ENCODE measurements at places on chromosomes 6 and 20.
A peak's percentile ranks its signal among the peaks of the same experiment; 100 is the strongest.

- no peak for DNase-seq
These were observed 48.2 kb downstream of the HIVEP2 start for GRCh38 chr6:142896732-142897131.

- DNase-seq = no peak
These were observed at the start of gene NHSL1 for GRCh38 chr6:138499303-138500018. NHSL1 (minus strand) TSS chr6:138499494; CDS start chr6:138499290, 204 bp downstream.

- no peak for DNase-seq
These were observed 123.4 kb upstream of the RAB32 start for GRCh38 chr6:146420255-146420654.

DNA sequence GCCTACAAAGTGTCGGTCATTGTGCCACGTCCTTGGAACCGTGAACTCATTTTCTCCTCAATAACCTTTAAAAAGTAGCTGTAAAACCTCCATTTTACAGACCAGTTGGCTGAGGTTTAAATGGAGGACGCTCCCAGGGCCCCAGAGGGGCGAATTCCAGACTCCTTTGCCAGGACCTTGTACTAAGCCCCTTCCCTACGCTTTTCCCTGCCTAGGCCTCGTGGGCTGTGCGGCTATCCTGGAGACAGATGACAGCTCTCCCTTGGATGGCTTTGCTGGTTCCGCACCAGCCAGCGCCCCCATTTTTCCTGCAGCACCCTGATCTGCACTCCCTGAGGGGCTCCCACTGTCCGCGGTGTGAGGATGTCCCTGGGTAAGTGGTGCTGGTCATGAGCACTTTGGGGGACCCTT, 12.1 kb upstream of the SNHG17 start:
- DNase-seq = no peak

DNA sequence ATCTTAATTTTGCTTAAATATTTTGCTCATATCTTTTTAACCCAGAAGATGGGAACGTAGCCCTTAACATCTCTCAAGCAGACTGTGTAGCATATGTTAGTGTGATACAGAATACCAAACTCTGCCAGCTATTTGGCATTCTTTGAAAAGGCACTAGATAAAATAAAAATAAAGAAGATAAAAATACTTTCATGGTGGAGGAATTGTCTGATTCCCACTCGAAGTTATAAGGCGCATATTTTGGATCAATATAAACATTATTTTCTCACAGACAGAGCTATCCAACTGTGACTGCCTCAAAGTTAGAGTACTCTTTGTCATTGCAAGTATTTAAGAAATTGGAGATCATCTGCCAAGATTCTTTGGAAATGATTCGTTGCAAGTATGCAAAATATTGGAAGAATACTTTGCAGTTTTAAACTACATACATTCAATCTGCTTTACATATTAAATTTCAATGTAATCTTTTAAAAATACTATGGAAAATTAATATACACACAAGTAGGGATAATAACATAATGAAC, 10.8 kb upstream of the EEF1E1 start:
- DNase-seq = no peak

DNA sequence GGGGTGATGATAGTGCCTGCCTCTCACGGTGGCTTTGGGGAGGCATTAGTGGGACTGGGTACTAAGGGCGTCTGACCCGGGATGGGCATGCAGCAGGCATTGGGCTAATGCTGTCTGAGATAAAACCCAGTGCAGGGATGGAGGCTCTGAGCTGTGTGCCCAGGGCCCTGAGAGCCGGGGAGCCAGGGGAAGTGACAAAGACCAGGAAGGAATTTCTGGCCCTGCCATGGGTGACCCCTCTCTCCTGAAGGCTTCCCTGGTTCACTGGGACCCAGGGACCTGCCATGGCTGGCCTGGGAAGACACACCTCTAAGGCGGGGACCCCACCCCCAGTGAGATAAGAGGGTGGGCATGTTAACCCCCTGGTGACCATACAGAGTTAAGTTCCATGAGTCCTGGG, 3.9 kb upstream of the GATA5 start:
- no peak for DNase-seq

DNA sequence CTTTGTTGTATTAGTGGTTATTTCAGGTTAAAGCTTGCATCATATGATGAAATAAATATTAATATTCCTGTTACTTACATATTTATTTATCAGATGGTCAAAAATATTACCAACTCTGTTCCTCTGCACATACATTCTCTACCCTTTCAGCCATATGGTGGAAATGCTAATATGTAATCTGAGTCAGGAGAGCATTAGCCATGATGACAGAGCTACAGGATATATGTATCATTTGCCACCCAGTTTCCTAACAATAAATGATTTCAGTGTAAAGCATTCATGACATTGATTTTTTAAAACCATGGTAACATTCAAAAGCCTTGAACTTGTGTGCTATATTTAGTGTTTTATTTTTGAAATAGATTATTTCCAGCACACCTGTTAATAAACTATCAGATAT, 16.6 kb downstream of the POPDC3 start:
- no peak for DNase-seq

DNA sequence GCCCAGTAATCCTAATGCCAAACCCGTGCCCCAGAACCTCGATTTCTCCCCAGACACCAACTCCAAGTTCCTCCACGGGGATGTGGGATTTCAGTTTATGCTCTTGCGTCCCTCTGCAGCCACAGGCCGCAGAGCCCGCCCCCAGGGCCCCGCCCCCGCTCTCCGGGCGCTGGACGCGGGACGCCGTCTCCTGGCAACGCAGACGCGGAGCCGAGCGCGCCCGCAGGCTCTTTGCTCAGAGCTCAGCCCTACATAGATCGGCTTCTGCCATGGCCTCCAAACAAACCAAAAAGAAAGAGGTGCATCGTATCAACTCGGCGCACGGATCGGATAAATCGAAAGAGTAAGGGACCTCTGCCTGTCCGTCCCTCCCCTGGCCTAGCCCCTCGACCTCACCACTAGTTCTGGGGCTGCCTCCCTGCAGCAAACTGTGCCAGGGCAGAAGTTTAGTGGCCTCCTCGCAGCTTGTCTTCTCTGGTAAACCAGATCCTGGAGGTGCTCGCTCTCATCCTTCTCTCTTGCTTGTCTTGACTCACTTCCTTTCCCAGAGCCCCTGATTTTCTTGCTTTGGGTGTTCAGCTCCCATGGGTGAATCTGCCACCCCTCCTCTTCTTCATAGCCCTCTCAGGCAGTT, at the start of gene ADGB:
Gene ADGB (plus strand): TSS at position 201 of the 634 bp plus-strand sequence. CDS start 69 bp downstream, at position 270.
- DNase-seq = peak; percentile 15

GRCh38 chr6:108502832-108503231, 57.9 kb upstream of the FOXO3 start:
- DNase-seq = no peak

- DNase-seq = peak; percentile 57
These were observed 143.2 kb upstream of the TENT5A start for GRCh38 chr6:81895511-81896185.

- peak; percentile 29 for DNase-seq
These were observed 16.2 kb downstream of the LATS1 start for GRCh38 chr6:149701714-149702113.

DNA sequence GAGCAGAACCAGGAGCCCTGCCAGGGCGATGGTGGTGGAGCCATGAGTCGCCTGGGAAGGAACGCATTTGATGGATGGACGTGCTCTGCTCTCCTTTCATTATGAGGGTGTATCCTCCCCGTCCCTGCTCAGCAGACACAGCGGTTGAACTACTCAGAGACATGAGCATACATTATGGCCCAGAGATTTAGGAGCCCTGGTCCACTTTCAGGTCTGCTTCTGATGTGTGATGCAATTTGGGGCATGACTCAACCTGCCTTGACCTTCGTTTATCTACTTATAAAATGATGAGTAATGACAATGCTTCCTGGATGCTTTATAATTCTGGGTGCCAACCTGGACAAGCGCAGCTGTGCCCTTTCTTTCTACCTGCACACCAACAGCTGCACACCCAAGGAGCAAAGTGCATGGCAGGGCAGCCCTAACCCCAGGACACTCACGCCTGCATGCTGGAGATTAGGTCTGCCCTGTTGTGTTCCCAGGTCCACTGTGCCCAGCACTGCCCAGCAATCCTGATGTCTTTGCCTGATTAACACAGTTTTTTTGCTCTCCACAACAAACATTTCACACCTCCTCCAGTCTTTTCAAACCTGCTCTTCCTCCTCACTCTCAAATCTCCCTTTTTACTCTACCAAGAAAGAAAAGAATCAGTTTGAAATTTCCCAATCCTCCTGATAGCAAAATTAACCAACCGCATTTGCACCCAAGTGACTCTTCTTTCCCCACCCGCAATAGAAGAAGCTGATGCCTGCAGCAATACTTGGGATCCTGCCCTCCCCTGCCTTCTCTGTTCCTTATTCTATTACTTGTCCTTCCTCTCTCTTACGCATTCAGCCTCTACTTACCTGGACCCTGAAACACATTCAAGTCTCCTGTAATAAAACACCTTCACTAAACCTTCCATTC, 81.2 kb downstream of the EZR start:
- peak; percentile 23 for DNase-seq

GRCh38 chr6:167559675-167560479, 235.0 kb downstream of the TTLL2 start:
- DNase-seq = no peak

All from GM04504 (cell line).